ENCODE measurements at places on chromosomes 16 and 17. TPM values are rescaled to one million over a fixed set of nuclear protein-coding genes. Genes with fewer than 3 reads are reported as not detected.
A peak's percentile ranks its signal among the peaks of the same experiment; 100 is the strongest.

GRAP gene
- total RNA-seq = 1.00 TPM

OR1A1 gene
- total RNA-seq = not detected

SNN gene
- total RNA-seq = 19.1 TPM

ALOXE3 gene
- total RNA-seq = 4.0 TPM

CCL17 gene
- 1.6 TPM for total RNA-seq

SDK2 gene
- 4.9 TPM for total RNA-seq

EPOP gene
- 4.9 TPM for total RNA-seq

NLK gene
- total RNA-seq = 6.7 TPM

OMG gene
- total RNA-seq = not detected

DNA sequence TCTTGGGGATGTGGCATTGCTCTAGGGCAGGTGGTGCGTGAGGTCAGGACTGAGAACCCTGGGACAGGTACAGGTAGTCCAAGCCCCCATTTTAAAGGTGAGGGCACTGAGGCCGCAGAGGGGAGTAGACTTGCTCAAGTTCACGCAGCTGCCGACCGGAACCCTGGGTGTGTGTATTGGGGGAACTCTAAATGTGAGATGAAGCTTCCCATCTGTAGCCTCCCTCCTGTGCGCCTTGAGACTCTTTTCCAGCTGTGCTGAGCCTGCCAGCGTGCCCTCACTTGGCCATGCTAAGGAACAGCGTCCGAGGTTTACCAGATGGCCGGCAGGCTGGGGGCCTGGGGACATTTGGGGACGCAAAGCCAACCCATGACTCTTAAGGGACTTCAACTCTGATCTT lies 79.0 kb upstream of the CDC42EP4 start:
- no peak for ATAC-seq

GRCh38 chr16:76445815-76446214 lies 168.6 kb downstream of the CNTNAP4 start:
- no peak for ATAC-seq

DNA sequence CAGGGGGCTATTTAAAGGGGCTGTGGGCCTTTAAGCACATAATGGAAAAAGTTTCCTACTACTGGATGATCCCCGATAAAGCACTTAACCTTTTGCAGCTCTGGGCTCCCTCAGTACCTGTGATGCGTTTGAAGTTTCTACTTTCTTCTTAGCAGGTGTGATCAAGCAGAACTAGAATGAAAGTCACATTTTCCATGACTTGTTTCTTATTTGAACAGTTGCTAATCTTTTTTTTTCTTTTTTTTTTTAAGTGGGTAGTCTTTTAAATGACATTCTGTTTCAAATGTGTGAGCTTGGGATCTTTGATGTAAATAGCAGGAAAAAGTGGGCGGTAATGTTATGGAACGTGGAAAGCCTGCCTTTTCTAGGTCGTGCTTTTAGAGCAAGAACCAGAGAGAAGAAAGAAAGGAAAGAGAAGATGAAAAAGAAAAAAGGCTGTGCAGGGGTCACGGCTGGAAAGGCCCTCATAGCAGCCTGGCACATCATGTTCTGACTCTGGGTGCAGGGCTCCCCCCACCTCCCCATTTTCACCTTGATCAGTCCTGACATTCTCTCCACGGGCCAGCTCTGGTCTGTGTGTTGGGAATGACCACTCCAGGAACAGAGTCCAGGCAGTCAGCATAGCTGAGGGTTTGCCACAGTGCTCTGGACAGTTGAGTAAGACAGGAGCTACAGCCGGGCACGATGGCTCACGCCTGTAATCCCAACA lies 150.6 kb downstream of the CLEC16A start:
- no peak for ATAC-seq

DNA sequence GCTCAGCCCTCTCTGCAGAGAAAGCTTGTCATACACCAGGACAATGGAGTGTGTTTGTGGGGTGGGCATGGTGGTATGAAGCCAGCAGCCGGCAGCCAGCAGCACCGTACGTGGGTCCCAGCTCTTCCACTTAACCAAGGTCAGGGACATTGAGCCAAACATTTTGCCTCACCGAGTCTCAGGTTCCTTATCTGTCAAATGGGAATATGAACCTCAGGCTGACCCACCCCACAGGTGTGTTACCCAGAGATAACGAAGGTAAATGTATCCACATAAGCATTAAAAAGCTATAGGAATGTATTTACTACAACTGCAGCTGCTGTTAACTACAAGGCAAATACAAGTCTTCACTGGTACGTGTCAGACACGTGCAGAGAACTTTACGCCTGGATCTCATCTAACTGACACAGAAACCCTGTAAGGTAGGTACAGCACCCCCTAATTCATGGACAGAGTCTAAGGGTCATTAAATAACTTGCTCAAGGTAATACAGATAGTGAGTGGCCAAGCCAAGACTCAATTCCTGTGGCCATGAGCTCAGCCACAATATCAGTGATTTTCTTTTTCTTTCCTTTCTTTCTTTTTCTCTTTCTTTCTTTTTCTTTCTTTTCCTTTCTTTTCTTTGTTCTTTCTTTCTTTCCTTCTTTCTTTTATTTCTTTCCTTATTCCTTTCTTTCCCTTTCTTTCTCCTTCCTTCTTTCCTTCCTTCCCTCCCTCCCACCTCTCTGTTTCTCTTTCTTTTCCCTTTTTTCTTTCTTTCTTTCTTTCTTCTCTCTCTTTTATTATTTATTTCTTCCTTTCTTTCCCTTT lies 990 bp downstream of the SLC5A11 start:
- ATAC-seq = no peak

DNA sequence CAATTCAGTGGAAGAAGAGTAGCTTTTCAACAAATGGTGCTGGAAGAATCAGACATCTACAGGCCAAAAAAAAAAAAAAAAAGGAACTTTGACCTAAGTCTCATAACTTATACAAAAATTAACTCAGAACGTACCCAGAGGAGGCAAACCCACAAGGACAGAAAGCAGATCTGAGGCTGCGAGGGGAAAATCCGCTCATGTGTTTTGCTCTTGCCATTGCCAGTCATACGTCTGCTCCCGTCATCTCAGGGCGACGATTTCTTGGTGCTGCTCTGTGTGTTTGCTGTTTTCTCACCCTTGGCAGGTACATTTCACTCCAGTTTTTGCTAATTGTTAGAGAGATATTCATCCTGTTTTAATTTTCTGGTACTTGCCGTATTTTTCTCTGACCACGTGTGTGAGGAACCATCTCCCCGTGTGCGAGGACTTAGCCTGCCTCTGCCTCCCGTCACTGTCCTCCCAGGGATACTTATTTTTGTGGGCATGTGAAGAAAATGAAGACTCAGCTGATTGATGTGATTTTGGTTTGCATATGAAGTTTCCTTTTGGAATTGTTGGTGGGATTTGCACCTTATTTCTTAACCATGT lies 33.4 kb upstream of the ACSF3 start:
- ATAC-seq = no peak

- ATAC-seq = no peak
Observed at GRCh38 chr16:3789375-3790099, 72.2 kb upstream of the TRAP1 start.

- ATAC-seq = no peak
Observed at GRCh38 chr16:15772579-15773293, 84.1 kb downstream of the MYH11 start.

DNA sequence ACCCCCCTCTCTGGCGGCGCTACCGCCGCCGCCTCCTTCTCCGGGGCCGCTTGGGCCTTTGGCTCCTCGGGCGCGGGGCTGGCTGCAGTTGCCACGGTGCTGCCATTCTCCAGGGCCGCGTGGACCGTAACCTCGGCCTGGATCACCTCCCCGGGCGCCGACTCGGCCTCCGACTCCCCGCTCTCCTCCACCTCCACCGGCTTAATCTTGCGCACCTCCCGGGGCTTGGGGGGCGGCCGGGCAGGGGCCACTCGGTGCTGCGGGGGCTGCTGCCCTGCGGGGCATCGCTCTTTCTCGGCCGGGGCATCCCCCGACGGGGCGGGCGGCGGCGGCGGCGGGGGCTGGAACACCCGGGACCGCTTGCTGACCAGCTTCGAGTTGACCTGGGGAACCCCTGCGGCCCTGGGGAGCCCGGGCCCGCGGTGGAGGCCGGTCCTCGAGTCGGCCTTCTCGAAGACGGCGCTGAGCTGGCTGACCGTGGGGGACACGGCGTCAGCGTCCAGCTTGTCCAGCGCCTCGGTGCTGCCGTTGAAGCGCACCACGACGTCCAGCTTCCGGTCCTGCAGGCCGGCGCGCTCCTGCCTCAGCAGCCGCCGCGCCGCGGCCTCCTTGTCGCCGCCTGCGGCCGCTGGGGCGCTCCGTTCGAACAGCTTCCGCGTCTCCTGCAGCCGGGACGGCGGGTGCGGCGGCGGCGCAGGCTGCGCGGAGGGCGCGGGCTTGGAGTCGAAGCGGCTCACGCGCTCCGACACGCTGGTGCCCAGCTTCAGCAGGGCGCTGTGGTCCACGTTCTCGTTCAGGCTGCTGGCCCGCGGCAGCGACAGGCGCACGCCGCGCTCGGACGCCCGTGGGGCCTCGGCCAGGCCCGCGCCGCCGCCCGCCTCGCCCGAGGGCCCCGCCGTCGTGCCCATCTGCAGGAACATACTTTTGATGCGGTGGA lies 792 bp downstream of the PPP1R9B start:
- peak; percentile 5 for ATAC-seq

DNA sequence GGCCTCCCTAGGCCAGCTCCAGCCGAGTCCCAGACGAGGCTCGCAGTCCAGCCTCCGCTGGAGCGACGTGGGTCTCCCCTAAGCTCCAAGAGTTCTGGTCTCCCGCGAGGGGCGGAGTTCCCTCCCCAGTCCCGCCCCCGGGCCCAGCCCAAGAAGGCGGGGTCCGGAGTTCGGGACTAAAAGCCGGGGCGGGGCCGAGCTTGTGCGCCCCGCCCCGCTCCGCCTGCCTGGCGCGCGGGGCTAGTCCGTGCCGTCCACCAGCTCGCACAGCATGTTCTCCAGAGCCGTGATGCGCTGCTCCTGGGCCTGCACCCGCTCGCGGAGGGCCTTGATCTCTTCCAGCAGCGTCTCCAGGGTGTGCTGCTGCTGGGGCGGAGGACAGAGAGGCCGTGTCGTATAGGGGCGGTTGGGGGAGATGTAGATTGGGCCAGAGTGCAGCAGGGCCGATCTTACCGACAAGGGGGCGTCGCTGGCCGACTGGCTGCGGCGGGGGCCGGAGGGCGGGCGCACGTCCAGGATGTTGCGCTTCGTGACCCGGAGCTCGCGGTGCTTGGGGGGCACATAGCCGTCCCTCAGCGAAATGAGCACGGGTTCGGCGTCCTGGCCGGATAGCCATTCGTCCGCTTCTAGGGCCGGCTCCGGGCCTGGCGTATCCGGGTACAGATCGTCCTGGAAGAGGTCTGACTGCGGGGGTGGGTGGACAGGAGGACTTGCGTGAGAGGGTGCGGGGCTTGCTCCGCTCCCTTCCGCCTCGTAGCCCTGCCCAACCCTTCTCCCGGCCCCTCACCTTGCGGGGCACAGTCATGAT lies 7.0 kb downstream of the CORO6 start:
- ATAC-seq = peak; percentile 66

DNA sequence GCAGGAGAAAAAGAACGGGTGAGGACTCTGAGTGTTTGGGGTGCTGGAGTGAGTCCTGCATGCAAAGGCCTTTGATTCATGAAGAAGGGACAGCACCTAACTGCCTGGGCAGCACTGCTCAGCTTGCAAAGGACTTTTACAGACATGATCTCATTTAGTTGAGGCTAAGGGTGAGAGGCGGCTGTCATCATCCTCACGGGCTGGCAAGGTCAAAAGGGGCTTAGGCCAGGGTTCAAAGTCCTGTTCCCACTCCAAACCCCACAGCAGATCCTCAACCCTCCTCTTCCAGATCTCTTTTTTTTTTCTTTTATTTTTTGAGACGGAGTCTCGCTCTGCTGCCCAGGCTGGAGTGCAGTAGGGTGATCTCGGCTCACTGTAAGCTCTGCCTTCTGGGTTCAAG lies 4.8 kb downstream of the RHBDF2 start:
- no peak for ATAC-seq

DNA sequence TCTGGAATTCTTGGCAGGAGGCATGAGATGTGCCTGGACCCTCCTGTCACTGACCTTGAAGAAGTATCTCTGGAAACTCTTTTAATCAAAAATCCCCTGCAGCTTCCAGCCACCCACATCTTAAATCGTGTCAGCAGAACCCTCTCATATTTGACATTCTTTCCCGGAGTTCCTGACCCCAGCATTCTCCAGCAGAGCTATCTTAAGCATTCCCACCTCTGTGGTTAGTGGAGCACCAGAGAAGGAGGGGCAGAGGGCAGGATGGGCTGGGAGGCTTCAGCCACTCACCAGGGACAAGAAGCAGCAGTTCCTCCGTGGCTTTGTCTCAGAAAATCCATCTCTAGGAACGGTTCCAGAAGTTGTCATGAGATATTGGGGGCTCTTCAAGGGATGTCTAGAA lies 149.9 kb downstream of the RGS9 start:
- ATAC-seq = no peak

DNA sequence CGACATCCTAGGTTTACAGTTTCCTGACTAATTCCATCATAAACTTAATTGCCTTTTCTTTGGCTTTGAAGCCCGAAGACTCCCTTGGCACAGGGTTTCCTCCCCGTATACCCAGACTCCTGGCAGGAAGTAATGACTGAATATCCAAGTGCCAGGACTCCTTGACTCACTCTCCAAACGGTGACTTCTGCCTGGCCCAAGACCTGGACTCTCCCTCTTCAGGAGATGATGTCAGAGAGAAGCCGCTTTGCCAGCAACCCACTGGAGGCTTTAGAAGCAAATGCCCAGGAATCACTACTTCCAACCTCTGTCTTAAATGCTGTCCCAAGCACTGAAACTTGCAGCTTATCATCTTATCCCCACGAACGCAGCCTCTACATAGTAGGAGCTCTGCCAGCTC lies 146.5 kb downstream of the RGS9 start:
- ATAC-seq = no peak

- ATAC-seq = no peak
Observed at GRCh38 chr16:62135446-62135845, 99.2 kb upstream of the CDH8 start.

- no peak for ATAC-seq
Observed at GRCh38 chr17:79831265-79832217, 7.7 kb downstream of the CBX4 start.

- ATAC-seq = no peak
Observed at GRCh38 chr16:50234771-50235556, 31.4 kb upstream of the ADCY7 start.

- peak; percentile 29 for ATAC-seq
Observed at GRCh38 chr17:82592767-82593589, 55.3 kb downstream of the WDR45B start.

- ATAC-seq = peak; percentile 95
Observed at GRCh38 chr17:39001703-39002637, 34.8 kb upstream of the FBXO47 start.

GRCh38 chr17:48751172-48751571 lies 22.6 kb upstream of the HOXB13 start:
- no peak for ATAC-seq

GRCh38 chr17:69448431-69449102 lies 34.1 kb downstream of the MAP2K6 start:
- ATAC-seq = no peak

DNA sequence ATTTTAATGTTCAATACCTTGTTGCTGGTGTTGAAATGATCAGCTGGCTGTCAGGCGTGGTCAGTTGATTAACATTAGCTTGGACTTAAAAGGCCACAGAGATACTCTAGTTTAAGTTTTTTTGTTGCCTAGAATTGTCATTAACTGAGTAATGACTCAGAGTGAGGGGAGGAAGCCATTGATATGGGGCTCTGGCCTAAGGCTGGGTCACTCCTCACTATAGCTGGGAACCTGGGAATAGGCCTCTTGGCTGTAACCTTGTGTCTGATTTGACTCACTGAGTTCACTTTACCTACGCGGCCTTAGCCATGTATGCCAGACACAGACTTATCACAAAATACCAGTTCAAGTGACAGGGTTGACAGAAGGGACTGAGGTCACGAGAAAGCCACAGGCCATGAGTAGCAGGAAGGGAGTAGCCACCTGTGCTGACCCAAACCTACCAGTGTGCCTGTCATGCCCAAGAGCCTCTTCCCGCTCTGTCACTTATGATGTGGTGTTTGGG lies 37.9 kb upstream of the ADCY7 start:
- ATAC-seq = peak; percentile 35

GRCh38 chr16:67238806-67239470 lies 8.3 kb downstream of the FHOD1 start:
- no peak for ATAC-seq

All from esophagus mucosa (tissue), 1 donor.